ENCODE measurements at places on chromosomes 11 and 22. TPM values are rescaled to one million over a fixed set of nuclear protein-coding genes. Genes with fewer than 3 reads are reported as not detected.

Gene RANBP1
- total RNA-seq: 141 TPM

Gene LMO2
- 11.7 TPM for total RNA-seq

Gene TRIM51
- not detected for total RNA-seq

Gene DUSP8
- total RNA-seq: 0.76 TPM

Gene TRIM34
- total RNA-seq: 4.0 TPM

Gene GP1BB
- total RNA-seq: 2.0 TPM

Gene ST14
- 121 TPM for total RNA-seq

Gene MAJIN
- not detected for total RNA-seq

Gene APLNR
- 1.8 TPM for total RNA-seq

Gene CARD10
- total RNA-seq: 10.5 TPM

Gene CDC45
- 10.0 TPM for total RNA-seq

Gene FGF3
- total RNA-seq: not detected

Gene MMP13
- not detected for total RNA-seq

Gene PIWIL4
- 0.80 TPM for total RNA-seq

Gene PGA3
- total RNA-seq: not detected

Gene OR4A16
- total RNA-seq: not detected

Gene MUC6
- not detected for total RNA-seq

Measured in esophagus mucosa (tissue), 1 donor.